ENCODE measurements at places on chromosomes 5 and 9.
A peak's percentile ranks its signal among the peaks of the same experiment; 100 is the strongest.

- peak; percentile 61 for DNase-seq
Observed at GRCh38 chr5:151086905-151087360, 6.1 kb upstream of the TNIP1 start.

DNA sequence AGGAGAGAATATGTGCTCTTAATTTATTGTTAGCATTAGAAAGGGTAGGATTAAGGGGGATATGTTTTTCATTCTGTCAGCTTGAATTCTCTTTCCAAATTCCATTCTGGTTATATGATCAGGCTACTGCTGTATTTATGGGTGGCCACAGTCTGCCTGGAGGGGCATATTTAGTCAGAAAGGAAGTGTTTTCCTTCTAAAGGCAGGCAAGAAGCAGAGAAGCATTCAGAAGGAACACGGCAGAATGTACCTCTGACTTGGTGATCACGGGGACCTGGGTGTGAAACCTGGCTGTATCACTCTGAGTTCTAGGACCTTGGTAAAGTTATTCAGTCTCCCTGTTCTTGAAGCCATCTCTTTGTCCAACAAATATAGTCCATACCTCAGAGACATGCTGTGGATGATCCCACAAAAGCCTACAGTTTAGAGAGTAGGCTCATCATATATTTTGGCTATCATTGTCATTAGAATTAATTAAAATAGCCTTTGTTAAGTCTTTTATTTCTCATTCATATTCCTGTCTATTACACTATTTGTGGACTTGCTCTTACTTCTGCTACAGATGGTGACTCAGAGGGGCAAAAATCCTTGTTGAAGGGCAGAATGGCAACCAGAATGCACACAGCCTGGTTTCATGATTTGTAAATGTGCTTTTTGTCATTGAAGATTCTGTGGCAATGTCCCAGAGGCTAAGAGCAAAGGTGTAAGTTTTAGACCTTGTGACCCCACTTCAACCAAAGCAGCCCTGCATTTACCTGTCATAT lies 2.7 kb downstream of the TNC start:
- no peak for DNase-seq

GRCh38 chr5:142296914-142297417 lies 27.9 kb downstream of the SPRY4 start:
- DNase-seq, result no peak

GRCh38 chr5:425714-426113 lies 17.3 kb upstream of the EXOC3 start:
- no peak for DNase-seq

- no peak for DNase-seq
Observed at GRCh38 chr9:108219664-108220063, 636.1 kb downstream of the ACTL7B start.

DNA sequence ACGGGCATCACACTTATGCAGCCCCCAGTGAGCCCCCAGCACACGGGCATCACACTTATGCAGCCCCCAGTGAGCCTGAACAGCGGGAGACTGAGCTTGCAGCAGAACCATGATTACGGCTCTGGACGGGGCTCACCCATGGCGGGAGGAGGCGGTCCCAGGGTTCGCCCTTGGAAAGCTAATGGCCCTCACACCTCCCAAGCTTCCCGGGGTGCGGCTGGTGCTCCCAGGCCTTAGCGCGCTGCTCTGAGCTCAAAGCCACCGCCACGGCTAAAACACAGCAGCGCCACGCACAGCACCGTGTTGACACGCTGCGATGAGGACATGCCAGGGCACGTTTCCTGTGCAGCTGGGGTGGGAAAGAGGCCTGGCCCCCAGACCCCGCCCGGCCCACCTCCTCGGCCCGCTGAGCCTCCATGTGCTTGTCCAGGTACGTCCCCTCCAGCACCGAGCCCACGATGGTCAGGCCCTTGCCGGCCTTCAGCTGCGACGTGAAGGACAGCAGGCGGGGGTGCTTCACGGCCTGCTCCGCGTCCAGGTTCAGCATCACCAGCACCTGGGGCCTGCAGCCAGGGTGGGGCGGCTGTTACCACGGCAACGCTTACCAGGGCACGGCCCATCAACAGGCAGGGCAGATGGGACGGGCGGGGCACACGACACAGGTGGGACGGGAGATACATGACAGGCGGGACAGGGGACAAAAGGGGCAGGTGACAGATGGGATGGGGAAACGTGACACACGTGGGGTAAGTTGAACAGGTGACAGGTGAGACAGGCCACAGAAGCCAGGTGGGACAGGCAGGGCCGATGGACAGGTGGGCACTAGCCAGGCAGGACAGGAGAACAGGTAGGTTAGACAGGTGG lies 38.4 kb downstream of the SLC12A7 start:
- no peak for DNase-seq

All from activated T-helper 1 cell treated with anti-CD3 and anti-CD28 coated beads, Interleukin-2, amount 50 U/mL, for 16 hours (primary cell).